T follicular helper cell (primary cell): ENCODE measurements at places on chromosomes 6 and 20.

- DNase-seq = no peak
Observed at GRCh38 chr6:110557199-110557598, 80.8 kb upstream of the SLC22A16 start.

GRCh38 chr6:80969439-80969838, 783.0 kb downstream of the TENT5A start:
- no peak for DNase-seq

- no peak for DNase-seq
Observed at GRCh38 chr20:53822534-53822933, 228.9 kb upstream of the ZNF217 start.

GRCh38 chr6:36886950-36887618, 1.3 kb downstream of the C6orf89 start:
- no peak for DNase-seq

GRCh38 chr6:156808287-156808686, 31.1 kb downstream of the ARID1B start:
- no peak for DNase-seq

DNA sequence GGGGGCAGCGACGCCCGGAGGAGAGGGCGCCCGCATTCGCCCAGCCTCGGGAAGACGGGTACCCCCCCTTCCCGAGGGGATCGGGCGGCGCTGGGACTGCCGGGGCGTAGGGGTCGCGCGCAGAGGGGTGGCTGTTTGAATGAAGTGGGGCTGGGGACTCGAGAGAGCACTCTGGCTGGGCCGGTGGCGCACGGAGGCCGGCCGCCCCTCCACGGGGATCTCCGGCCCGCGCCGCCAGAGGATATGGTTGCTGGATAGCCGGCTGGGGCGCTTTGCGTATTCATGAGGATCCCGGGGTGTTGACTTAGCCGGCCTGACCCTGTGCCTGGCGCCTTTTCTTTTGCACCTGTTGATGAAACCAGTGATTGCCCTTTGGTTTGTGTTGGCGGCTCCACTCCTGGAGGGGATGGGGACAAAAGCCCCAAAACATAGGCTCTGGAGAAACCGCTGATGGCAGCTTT, 469 bp downstream of the SYNJ2 start:
- DNase-seq = no peak

DNA sequence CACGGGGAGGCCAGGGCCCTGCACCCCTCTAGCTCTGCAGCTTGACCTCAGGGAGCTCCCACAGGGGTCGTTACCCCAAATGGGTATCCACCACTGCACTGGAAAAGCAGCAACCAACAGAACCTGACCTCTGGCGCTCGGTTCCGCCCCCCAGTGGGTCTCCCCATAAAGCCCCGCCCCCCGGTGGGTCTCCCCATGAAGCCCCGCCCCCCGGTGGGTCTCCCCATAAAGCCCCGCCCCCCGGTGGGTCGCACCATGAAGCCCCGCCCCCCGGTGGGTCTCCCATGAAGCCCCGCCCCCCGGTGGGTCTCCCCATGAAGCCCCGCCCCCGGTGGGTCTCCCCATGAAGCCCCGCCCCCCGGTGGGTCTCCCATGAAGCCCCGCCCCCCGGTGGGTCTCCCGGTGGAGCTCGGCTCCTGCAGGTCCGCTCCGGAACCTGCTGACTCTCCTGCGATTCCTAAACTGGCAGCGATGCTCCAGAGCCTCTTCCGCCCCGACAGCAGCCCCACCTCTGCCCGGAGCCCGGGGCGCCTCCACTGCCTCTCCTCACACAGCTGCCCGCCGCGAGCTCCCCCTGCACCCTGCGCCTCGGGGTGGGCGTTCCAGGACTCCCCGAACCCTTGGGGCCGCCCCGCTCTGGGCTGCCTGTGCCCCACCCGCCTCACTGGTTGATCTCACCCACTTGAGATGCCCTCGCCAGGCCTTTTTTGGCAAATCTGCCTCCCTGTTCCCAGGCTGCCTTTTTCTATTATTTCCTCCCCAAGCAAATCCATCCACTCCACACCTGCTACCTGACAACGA, 12.1 kb downstream of the SLC2A4RG start:
- no peak for DNase-seq

- no peak for DNase-seq
Observed at GRCh38 chr20:44807051-44807683, 3.2 kb downstream of the RIMS4 start.
